ENCODE measurements at places on chromosomes 7 and 10.

- DNase-seq: no peak
Observed at GRCh38 chr7:29193316-29194205, 1.0 kb upstream of the CHN2 start.

DNA sequence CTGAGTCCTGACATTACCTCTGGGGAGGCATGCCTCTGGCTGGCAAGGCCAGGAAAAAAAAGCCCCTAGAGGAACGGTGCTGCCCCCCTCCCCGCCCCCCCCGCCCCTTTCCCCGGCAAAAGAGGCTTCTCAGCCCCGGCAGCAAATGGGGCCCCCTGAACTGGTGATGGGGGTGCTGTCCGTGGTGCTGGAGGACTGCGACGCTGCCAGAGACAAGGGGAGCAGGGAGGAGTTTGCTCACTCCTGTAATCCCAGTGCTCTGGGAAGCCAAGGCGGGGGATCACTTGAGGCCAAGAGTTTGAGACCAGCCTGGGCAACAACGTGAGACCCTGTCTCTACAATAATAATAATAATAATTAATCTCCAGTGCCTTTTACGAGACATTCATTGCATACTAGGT is 23.7 kb downstream of the SRRM3 start:
- peak; percentile 13 for DNase-seq

- no peak for DNase-seq
Observed at GRCh38 chr7:28237363-28237762, 56.8 kb upstream of the JAZF1 start.

DNA sequence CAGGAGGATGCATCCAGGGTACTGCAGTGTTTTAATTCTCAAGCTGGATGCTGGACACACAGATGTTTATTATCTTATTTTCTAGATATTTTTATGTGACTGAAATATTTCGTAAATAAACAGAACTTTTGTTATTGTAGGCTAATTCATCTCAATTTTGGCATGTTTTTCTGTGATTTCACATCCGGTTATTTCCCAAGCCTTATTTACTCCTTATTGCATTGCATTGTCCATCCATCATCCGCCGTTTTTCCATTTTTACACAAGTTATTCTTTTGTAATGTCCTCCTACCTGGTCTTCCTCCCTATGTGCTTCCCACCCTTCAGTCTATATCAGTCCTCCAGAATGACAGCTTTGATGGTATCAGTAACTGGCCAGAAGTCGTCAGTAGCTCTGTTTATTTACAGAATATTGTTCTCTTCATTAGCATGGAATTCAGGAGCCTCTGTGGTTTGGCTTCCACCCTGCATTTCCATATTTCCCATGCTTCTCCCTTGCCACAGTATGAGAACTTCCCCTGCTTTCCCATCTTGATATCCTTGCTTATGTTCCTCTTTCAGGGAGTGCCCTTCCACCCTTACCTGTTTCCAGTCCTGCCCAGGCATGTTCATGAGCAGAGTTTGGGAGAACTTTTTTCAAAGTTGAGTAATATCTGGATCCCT is 16.1 kb downstream of the GNAI1 start:
- DNase-seq: no peak

Measured in stimulated activated CD4-positive, alpha-beta T cell treated with anti-CD3 and anti-CD28 coated beads, TNF-alpha, amount 100 ng/mL, for 48 hours (primary cell).